Colonic mucosa (tissue), 4 donors: ENCODE measurements at places on chromosomes 7 and 10. TPM values are rescaled to one million over a fixed set of nuclear protein-coding genes. Genes with fewer than 3 reads are reported as not detected.

Gene TDRD1
- total RNA-seq, result 0.05 TPM

Gene GRM3
- total RNA-seq, result not detected

Gene TMEM213
- not detected for total RNA-seq

Gene MYPN
- total RNA-seq, result 0.07 TPM

Gene CPA2
- total RNA-seq, result 0.48 TPM

Gene KLF14
- total RNA-seq, result not detected

DNA sequence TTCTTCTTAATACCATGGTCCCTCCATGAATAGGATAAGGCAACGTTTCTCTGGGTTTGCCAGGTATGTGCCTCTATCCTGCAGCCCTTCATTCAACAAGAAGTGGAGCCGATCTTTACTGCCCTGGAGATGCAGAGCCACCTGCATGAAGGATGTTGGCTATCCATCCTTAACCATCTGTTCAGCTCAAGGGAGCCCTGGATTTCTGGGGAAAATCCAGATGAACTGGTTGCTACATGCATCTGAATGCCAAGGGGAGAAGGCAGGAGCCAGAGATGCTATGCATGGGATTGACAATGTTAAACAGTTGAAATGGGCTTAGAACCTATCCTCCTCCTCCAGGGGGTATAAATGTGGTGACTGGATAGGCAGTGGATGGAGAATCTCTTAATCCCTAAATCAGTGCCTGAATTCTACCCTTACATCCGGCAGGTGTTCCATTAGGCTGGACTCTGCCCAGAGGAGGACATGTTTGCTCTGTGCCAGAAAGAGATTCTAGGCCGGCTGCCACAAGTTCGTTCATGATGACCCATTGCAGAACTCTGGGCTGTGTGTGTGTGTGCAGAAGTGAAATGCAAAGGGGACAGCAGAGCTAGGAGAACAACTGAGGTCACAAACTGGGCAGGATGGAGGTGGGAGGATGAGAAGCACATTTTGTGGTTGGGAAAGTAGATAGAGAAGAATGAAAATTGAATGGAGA is 15.6 kb downstream of the CPED1 start:
- no peak for DNase-seq

DNA sequence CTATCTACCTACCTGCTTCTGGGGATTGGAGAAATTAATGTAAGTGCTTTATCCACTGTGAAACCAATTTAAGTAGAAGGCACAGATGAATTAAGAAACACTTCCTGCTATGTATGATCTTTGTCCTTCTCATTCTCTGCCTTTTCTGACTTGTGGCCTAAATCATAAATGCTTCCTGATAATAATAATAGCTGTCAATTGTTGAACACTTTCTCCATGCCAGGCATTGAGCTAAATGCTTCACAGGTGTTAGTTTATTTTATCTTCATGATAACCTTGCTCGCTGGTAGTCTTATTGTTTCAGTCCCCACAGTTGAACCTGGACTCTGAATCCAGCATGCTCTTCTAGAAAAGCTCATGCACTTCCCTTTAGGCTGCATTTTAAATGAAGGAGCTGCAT is 75.4 kb downstream of the CHN2 start:
- no peak for DNase-seq

DNA sequence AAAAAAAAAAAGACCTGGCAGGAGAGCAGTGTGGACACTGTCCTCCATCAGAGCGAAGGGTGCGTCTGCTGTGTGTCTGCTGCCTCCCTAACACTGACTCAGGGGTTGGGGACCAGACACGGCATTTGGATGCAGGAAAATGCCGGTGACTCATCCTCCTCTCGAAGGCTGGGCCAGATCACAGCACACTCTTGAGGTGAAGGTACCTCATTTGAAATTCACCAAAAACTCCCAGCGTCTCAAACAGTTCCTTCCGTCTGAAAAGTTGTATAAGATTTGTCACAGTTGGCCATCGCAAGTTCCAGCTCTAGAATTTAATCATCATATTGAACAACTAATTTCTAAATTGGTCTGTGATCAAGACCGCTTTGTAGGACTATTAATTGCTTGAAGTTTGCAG is 118.1 kb upstream of the LYZL2 start:
- DNase-seq, result no peak

DNA sequence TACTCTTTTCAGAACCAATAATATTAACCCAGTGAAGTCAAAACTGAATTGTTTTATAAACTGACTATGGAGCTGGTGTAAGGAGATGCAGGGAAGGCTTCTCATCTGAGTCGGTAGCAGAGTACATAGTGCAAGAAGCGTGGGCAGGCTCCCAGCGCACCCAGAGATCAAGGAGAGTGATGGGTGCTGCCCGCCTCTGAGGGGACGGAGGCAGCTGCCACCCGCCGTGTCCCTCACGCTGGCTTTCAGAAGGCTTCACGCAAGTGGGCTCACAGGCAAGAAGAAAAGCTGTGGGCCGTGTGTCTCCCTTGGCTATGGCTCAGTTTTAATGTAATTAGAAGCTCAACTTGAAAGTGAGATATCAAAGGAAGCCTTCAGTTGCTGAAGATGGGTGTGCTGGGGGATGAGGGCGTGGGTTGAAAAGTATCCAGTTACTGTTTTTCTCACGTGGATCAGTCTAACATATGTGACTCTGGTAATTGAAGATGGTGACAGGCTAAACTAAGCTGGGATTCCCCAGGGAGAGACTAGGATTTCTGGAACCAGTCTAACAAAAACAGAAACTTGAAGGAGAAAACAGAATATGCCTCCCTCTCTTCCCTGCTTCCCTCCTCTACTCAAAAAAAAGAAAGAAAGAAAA is 159.9 kb downstream of the MGMT start:
- no peak for DNase-seq

GRCh38 chr7:35700865-35701264 is 5.9 kb upstream of the HERPUD2 start:
- DNase-seq, result no peak

GRCh38 chr7:20193242-20193777 is 23.9 kb downstream of the MACC1 start:
- no peak for DNase-seq

GRCh38 chr10:32035038-32035437 is 21.2 kb downstream of the KIF5B start:
- DNase-seq, result no peak

DNA sequence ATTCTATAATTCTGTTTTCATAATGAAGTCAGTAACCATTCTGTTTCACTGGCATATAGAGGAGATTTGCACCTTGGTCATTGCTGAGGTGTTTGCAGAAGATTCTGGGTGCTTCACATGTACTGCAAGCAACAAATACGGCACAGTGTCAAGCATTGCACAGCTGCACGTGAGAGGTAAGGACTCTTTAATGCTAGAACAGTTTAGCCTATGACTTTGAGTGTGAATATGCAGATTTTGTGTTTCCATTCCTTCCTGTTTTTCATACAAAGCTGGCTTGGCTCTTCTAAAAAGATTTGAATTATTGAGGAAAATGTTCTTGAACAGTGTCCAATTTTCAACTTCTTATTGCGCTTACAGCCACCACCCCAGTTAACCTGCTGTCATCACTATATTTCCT is 56.4 kb downstream of the MYPN start:
- no peak for DNase-seq

GRCh38 chr10:29973921-29974320 is 85.5 kb downstream of the JCAD start:
- DNase-seq, result no peak

GRCh38 chr10:70584909-70585544 is 17.5 kb downstream of the PRF1 start:
- DNase-seq, result no peak

DNA sequence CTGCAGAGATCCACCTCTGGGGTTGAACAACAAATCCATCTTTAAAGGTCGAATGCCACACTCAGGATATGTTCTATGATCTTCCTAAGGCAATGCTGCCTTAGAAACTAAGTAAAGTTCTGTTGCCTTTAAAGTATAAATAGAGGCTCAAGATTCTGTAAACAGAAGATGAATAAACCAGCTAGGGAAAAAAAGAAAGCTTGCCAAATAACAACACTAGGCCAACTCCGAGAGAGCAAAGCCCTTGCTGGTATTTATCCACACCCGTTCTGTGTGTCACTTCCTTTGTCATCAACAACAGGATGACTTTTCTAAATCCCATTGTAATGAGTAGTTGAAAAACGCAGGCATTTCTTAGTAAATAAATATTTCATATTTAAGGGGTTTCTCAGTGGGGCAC is 330.0 kb upstream of the GLI3 start:
- DNase-seq, result no peak

DNA sequence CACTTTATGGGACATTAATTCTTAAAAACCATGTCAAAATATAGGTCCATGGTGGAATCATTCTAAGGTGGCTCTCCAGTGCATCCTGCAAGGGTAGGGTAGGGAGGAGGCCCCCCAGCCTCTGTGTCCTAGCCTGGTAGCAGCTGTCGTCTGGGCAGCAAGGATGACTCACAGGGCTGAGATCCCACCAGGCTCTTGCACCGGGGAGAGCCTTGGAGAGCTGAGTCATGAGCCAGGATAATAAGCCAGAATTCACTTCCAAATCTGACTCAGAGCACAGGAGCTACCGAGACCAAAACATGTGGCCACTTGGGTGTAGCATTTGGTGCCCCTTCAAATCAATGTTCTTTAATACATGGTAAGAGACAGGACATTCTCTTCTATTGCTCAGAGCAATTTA is 298.5 kb downstream of the NEBL start:
- no peak for DNase-seq

DNA sequence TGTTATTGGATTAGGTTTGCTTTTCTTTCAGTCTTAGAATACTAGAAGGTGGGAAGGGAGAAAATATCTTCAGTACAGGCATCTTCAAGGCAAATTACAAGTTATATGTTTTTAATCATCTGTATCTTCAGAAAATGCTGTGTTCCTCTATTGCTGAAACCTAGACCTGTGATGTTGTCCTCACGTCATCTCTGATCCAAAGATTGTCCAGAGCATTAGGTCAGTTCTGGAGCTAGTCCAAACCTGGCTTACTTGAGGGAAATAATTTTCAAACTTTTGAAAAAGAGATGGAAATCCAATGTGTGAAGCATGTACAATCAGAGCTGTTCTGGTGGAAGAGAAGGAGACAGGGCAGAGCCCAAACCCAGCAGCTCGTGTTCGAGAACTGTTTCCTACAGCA is 217.3 kb downstream of the ZEB1 start:
- DNase-seq, result no peak

DNA sequence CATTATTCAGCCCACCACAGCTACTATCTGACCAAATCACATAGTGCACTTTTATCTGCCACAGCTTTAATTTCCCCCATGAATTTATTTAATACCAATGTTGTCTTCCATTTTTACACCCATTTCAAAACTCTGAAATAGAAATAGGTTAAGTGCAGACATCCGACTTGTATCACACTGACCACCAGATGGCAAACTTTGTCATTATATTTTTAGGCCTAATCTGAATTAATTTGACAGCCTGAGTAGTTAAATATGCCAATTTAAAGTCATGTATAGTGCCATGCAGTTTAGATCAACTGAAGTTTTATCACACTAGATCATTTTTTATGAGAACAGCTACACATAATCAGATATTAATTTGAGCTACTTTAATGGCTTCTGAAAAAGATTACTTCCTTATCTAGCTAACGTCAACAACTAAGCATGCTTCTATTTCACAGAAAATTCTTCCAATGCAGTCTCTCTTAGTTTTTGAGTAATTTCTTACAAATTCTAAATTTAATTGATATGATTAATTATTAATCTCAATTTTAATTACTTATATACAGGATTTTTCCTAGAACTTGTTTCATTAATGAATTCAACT is 566.4 kb downstream of the GFRA1 start:
- no peak for DNase-seq

GRCh38 chr7:97226541-97226940 is 109.0 kb downstream of the SDHAF3 start:
- no peak for DNase-seq

DNA sequence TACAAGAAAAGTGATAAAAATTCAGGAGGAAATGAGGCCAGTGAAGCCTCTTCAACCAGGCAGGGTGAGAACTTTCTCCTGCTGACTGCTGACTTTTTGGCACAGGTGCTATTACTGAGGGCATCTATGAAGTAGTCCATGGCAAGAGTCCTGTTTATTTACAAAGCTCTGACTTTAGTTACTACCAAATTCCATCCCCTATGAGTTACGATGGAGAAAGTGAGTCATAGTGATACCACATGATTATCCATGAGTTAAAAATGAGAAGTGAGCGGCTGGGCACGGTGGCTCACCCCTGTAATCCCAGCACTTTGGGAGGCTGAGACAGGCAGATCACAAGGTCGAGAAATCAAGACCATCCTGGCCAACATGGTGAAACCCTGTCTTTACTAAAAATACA is 19.9 kb downstream of the CCDC3 start:
- DNase-seq, result no peak

DNA sequence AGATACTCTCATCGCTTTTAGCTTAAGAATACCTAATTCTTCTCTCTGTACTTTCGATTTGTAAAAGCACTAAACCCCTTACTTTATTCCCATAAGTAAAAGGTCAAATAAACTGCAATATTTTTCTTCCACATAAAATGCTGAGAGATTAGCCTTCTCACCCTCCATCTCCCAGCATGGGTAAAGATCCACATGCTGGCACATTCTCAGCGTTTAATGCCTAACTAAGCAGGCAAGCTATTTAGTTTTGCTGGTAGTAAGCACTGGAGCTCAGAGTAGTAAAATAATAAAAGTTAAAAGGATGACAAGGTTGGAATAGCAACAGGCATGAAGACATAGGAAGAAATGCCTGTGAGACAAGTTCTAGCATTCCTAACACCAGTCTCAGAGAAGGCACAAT is 65.9 kb upstream of the NEBL start:
- DNase-seq, result no peak

DNA sequence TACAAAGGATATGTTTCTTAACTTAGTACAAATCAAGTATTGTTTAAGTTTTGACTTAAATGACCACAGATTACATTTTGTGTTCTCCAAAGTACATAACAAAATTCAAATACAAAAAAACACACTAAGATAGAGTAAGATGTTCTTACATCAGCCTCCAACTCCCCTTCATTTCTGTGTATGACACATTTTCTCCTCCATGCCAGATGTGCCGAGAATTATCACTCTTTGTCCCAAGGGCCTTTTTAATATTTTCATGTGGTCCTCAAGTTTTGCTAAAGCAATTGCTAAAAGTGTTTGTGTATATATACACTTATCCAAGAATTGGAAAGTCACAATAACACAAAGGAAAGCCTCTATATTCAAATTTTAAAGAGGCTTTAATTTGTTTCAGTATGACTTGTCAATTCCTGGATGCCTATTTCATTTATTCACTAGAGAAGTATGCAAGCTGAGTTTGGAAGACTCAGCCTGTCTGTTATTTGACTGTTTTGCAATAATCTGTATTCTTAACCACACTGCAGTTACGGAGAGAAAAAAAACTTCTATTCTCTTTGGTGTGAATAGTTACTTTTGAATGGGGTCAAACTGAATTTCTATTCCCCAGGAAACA is 586.4 kb upstream of the SEMA3D start:
- no peak for DNase-seq

DNA sequence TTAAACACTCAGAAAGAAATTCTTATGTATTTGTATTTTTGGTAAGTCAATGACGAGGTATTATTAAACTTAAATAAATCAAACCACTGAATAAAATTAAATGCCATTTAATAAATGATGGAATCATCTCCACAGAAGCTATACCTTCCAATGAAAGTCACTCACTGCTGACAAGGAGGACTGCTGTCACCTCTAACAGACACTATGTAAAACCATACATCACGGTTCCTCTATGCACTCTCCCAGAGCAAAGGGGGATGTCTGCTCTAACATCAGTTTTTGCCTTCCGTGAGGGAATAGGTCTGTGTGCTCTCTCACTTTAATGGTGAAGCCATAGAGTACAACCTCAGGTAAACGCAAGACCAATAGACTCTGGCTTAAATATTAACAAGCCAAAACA is 99.7 kb upstream of the DDC start:
- no peak for DNase-seq

GRCh38 chr10:43595739-43596298 is 10.4 kb upstream of the ZNF485 start:
- DNase-seq, result no peak
